ENCODE measurements at places on chromosomes 6 and 20. TPM values are rescaled to one million over a fixed set of nuclear protein-coding genes. Genes with fewer than 3 reads are reported as not detected.

Gene MATN4
- total RNA-seq: not detected

DNA sequence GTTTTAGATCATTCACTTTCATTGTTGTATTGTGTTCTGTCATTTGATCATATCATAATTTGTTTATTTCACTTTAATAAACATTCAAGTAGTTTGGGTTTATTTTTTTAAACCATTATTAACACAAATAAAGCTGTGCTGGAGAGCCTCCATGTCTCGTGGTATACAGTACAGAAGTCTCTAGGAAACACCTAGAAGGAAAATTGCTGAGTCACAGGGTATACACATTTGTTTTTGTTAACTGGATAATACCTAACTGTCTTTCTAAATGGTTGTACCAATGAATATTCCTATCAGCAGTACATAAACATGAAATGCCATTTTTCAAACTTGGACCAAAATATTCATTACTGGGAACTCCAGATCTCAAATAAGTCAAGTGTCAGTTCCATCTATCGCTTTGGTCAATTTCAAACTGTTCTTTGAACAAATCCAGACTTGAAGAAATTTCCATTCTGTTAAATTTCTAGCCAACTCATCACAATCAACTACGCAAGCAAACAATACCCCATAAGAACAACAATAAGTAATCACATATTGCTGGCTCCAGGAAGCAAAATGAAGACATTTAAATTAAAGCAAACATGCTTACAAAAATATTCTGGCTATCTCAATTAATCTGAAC, 138.1 kb downstream of the ATXN1 start:
- H3K4me1 ChIP-seq: no peaks in the 10 kb centered on the region
- no peaks in the 10 kb centered on the region for H3K27me3 ChIP-seq

Gene CRIP3
- total RNA-seq: 6.8 TPM

DNA sequence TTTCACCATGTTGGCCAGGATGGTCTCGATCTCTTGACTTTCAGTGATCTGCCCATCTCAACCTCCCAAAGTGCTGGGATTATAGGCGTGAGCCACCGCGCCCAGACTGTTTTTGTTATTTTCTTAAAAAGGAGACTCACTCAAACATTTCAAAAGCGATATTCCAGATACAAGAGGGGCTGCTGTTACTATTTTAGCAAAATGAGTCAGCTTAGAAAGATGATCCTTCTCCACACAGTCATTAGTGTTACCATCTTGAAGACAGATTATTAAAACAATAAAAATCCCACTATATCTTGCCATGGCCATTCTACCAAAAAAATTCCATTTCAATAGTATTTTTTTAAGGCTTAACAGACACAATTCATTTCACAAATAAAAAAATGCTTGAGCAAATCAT, 102.8 kb downstream of the PREP start:
- H3K27ac ChIP-seq: no peak overlapping the region
- no peak for DNase-seq
- no peaks in the 10 kb centered on the region for H3K4me1 ChIP-seq
- no peaks in the 10 kb centered on the region for H3K27me3 ChIP-seq
- no peaks in the 10 kb centered on the region for H3K36me3 ChIP-seq

GRCh38 chr6:16163535-16164300, 34.8 kb downstream of the MYLIP start:
- H3K4me1 ChIP-seq: no peaks in the 10 kb centered on the region
- no peak for DNase-seq
- no peak overlapping the region for H3K27ac ChIP-seq
- no peaks in the 10 kb centered on the region for H3K27me3 ChIP-seq
- H3K36me3 ChIP-seq: no peaks in the 10 kb centered on the region
- no peak overlapping the region for H3K4me3 ChIP-seq

Gene KHDRBS2
- 0.47 TPM for total RNA-seq

DNA sequence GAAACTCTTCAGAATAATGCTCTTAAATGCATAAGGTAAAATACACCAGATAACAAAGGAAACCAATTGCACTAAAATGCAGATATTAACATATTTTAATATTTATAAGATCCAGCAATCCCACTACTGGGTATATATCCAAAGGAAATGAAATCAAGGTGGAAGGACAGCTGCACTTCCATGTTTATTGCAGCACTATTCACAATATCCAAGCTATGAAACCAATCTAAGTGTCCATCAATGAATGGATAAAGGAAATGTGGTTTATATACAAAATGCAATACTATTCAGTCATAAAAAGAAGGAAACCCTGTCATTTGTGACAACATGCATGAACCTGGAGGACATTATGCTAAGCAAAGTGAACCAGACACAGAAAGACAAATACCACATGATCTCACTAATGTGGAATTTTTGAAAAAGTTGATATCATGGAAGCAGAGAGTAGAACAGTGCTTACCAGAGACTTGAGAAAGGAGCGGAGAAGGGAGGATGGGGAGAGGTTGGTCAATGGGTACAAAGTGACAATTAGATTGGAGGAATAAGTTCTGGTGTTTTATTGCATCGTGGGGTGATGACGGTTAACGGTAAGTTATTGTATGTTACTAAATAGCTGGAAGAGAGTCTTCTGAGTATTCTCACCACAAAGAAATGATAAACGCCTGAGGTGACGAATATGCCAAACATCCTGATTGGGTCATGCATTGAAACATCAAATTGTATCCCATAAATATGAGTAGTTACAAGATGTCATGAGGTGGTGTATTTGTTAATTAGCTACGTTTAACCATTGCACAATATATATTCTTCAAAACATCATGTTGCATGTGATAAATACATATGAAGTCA, 37.9 kb upstream of the RNF24 start:
- no peaks in the 10 kb centered on the region for H3K4me1 ChIP-seq
- DNase-seq: no peak
- H3K36me3 ChIP-seq: no peaks in the 10 kb centered on the region
- no peaks in the 10 kb centered on the region for H3K27me3 ChIP-seq
- no peak overlapping the region for H3K4me3 ChIP-seq

GRCh38 chr6:168277274-168277669, 42.3 kb downstream of the DACT2 start:
- no peaks in the 10 kb centered on the region for H3K27me3 ChIP-seq
- DNase-seq: no peak
- H3K4me1 ChIP-seq: no peaks in the 10 kb centered on the region
- no peaks in the 10 kb centered on the region for H3K36me3 ChIP-seq

DNA sequence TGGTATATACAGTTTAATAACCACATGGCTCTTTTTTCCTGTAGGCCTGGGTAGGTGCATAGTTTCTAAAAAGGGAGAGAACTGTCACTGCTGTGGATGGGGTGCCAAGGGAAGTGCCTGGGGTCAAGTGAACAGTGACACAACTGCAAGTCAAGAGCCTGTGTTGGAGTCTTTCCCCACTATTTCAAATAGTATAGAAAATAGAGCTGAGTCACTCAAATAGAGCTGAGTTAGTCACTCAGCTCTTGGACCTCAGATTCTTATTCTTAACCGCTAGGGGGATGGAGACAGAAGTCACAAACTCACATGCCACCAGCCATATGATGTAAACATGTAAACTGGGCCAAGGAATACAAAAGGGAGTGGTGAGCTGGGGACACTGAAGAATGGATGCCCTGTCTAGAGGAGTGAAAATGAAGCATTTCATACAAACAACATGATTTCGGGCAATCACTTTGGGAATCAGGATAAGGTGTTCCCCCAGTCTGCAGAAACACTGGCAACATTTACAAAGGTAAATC, 2.1 kb downstream of the NQO2 start:
- no peak overlapping the region for H3K4me3 ChIP-seq
- no peaks in the 10 kb centered on the region for H3K27me3 ChIP-seq
- H3K4me1 ChIP-seq: peaks cover 6% of the 10 kb centered on the region
- DNase-seq: no peak
- no peak overlapping the region for H3K27ac ChIP-seq

- no peak overlapping the region for H3K27ac ChIP-seq
These were observed 655.0 kb upstream of the HS3ST5 start for GRCh38 chr6:114997813-114998292.

- no peaks in the 10 kb centered on the region for H3K27me3 ChIP-seq
- no peaks in the 10 kb centered on the region for H3K4me1 ChIP-seq
- H3K27ac ChIP-seq: no peak overlapping the region
- no peaks in the 10 kb centered on the region for H3K36me3 ChIP-seq
- H3K4me3 ChIP-seq: no peak overlapping the region
These were observed 77.7 kb upstream of the OLIG3 start for GRCh38 chr6:137571854-137572253.
